ENCODE measurements at places on chromosomes 12 and 14. TPM values are rescaled to one million over a fixed set of nuclear protein-coding genes. Genes with fewer than 3 reads are reported as not detected.
A peak's percentile ranks its signal among the peaks of the same experiment; 100 is the strongest.

GRCh38 chr14:105477660-105478397 lies 3.2 kb downstream of the CRIP2 start:
- DNase-seq = no peak

GRCh38 chr14:51236314-51236713 lies 3.7 kb upstream of the TMX1 start:
- no peak for DNase-seq

GRCh38 chr12:26187014-26187798 lies 8.2 kb upstream of the SSPN start:
- no peak for DNase-seq

DNA sequence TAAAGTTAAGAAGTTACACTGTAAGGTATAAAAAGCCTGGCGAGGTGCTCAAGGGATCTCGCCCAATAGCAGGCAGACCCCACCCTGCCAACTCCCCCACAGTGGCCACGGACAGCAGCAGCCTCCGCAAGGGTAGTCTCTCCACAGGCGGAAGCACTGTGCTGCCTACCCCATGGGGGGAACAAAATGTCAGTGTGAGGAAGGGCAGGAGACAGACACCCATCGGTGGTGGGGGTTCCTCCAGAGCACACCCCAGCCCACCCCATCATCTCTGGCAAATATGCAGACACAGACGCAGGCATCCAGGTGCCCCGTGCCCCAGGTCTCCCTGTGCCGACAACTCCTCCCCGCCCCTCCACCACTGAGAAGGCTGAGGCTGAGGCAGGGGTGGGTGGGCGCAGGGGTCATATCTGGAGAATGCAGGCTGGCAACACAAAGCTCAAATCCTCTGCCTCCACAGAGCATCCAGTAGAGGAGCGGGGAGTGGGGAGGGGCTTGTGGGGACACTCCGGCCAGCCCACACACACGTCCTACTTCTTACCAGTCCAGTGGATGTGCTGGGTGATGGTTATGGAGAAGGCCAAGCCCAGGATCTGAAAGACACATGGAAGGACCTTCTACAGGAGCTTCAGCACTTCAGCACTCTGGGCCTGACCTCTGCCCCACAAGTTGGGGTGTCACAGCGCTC lies 68.3 kb upstream of the DDX11 start:
- DNase-seq = peak; percentile 41

Gene DIP2B
- total RNA-seq = 32.8 TPM

Gene PRH2
- not detected for total RNA-seq

GRCh38 chr14:43591776-43592175 lies 915.3 kb downstream of the FSCB start:
- no peak for DNase-seq

GRCh38 chr12:26845057-26845666 lies 12.2 kb upstream of the ITPR2 start:
- peak; percentile 63 for DNase-seq

Gene FGF6
- total RNA-seq = not detected

- DNase-seq = no peak
Observed at GRCh38 chr12:96099986-96100385, 64.6 kb upstream of the LTA4H start.

DNA sequence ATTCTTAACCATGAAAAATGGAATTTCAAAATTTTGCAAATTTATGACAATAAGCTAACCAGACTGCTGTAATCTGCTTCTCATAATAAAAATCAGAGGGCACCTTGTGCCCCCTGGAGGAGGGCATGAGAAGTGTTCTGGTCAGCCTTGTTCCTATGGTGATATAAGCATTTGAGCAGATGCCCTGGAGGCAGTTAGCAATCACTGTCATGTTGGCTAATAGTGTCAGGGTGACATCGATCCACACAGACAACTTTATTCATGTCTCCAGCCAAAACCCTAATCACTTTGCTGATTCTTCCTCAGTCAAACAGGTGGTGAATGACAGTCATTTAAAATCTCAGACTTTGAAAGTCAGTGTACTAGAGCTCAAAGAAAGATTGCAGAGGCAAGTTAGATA lies 943.0 kb downstream of the GALC start:
- no peak for DNase-seq

DNA sequence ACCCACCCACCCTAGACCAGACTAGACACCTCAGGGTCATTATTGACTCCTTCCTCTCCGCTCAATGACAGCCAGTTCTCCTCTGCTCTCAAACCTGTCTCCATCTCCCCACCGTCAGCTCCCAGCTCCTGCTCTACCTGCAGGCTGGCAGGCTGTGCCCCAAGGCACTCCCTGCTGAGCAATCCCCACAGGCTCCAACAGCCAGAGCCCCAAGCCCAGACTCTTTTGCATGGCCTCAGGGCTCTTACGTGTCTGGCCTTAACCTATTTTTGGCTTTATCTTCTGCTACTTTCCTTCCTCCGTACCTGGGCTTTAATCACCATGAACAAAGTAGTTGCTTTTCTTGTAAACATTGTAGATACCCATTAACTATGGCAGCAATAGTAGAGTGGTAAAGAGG lies 162.9 kb upstream of the PRMT8 start:
- no peak for DNase-seq

- no peak for DNase-seq
Observed at GRCh38 chr12:18872770-18873169, 134.9 kb downstream of the CAPZA3 start.

- DNase-seq = no peak
Observed at GRCh38 chr12:33708935-33709334, 269.3 kb upstream of the SYT10 start.

Data from lower lobe of right lung (tissue), 2 donors.